T-helper 22 cell (primary cell): ENCODE measurements at places on chromosomes 2 and 18.

GRCh38 chr2:233125455-233126065 lies 65.4 kb downstream of the INPP5D start:
- no peak for DNase-seq

DNA sequence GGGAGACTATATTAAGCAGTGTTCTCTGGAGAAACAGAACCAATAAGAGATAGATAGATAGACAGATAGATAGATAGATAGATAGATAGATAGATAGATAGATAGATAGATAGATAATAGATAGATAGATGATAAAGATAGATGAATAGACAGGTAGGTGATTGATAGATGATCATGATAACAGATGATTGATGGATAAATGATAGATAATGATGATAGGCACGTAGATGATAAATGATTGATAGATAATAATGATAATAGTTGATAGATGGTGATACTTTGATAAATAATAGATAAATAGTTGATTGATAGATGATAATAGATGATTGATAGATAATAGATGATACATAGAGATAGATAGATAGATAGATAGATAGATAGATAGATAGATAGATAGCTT lies 48.5 kb downstream of the BOD1L2 start:
- no peak for DNase-seq

DNA sequence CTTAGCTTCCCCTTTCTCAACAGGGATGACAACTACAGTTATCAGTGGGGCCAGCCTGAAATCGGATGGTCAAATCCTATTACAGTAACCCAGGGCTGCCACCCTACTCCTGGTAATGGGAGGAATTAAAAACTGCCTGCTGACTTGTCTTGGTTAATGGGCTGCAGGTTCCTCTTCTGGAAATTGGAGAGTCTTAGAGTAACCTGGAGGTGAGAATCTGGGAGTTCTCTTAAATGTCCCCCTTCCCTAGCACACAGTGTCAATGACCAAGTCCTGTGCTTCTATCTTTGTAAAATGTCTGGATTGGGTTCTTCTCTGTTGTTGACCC lies 113.1 kb downstream of the DDX1 start:
- no peak for DNase-seq

DNA sequence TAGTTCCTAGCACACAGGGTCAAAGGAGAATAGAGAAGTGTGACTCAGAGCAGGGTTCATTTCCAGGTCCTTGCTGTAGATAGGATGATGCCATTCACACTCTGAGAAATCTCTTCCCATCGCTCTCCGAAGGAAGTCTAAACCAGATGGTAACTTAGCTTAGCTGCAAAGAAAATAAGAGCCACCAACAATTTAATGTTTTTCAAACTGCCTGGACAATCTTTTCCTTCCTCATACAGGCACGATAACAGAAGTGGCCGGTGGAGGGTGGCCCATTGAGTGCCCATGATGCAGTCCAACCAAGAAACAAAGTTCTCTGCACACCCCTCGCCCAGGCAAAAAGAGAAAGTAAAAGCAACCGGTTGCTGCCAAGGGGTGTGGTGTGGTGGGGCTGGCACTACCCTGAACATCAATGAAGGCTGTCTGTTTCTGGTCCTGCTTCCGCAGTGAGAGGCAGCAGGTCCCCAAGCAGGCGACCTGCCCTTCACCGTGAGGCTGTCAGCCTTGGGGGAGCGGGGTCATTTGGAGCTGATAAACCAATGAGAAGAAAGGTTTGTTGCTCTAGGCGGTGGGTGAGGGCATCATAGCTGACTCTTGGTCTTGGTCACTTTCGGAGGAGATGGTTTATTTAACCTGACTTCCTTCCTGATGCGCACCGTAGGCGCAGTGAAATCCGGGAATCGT lies 105.6 kb upstream of the CD302 start:
- peak; percentile 54 for DNase-seq

DNA sequence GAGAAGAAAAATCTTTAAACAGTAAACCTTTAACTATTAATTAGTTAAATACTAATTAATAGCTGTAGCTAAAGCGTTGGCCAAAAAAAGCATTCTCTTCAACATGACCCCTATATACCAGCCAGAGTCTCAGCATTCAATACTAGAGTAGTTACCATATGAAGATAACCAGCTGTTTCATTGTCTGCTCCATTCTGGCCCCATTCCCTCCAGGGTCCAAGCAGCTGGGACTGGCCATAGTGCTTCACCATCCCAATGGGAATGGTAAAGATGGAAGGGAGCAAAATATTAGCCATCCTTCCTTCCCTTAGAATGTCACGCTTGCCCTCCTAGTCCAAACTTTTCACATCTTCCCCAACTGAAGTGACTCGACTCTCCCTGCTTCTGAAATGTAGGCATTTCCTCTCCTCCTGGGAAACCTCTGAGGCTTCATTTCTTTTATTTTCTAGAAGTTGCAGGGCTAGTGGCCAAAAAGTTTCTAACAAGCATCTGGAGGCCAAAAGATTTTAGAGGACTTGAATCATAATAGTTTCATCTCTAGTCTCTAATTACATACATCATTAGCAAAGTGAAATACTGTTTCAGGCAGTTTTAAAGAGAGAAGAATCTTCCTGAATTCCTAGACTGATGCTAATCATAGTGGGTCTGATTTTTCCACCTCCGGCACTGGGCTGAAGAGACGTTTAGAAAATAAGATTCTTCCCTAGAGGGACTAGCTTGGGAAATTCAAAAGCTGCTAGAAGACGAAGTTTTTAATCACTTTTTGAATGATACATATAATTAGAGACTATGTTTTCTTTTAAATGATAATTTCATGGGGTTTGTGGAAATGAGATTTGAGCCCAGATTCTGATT lies 52.7 kb downstream of the CCDC68 start:
- no peak for DNase-seq

DNA sequence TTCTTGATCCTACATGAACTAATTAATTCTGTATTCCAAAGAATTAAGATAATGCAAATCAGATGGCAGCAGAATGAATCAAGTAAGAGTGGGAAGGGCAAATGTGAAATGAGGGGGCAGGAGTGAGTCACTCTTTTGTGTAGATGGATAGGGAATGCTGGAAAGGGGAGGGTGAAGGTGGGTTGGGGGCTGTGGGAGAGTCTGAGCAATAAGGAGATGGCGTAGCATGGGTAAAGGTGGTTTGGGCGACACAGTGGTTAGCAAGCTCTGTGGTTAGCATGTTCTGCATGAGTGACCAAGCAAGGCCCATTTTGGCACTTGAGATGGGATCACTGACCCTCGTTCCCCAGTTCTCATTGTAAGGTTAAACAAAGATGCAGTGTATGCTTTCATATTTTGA lies 20.4 kb downstream of the GPD2 start:
- DNase-seq, result no peak

DNA sequence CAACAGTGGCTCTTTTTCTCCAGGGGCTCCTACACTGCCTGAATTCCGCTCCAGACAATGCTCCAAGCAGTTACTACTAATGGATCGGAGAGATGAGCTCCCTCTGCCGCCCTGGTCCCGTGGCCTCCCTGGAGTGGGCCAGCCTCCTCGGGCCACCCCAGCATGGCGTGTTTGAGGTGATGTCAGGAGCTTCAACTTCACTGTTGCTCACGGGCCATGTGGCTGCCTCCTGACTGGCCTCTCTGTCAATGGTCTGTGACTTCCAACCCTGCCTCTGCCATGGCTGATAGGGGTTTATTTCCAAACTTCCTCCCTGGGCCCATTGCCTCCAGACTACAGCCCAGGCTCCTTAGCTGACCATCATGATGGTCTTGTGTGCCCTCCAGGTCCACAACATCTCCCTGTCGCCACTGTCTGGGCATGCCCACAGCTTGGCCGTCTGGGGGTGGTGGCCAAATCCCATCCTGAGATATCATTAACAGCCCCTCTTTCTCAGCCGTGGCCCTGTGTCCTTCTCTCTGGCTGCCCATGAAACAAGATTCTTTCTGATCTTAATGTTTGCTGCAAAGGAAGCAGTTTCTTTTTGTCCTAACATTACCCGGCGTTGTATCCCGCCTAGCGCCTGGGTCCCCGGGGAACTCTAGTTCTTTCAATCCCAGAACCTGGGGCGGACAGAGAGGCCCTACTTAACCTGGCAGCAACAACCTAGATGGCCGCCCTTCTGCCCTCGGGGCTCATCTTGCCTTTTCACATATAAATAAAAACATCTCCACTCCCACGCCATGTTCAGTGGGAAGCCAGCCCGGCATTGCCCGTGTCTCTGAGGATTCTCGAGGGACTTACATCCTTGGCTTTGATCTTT lies 38.1 kb downstream of the ATOH8 start:
- no peak for DNase-seq

GRCh38 chr2:54772110-54772509 lies 48.6 kb downstream of the EML6 start:
- DNase-seq, result no peak

- DNase-seq, result no peak
These were observed 1.1 kb upstream of the TTC27 start for GRCh38 chr2:32626639-32627221.

DNA sequence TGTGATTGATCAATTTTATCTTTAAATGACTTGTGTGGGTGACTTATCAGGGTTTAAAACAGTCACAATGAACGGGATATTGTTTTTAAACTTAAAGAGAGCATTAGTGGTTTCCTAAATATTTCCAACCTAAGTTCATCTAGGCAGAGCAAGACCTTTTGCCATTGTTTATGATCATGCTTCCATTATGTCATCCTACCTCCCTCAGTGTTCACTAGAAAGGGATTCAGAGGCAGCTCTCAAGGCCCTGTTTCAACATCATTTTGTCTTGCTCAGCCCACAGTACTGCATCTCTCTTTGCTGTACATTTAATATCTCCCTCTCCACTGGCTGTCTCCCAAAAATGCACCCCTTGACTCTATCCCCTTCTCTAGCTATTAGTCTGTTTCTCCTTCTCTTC lies 21.5 kb upstream of the PELI1 start:
- no peak for DNase-seq

GRCh38 chr2:66389651-66390131 lies 45.2 kb upstream of the MEIS1 start:
- no peak for DNase-seq

DNA sequence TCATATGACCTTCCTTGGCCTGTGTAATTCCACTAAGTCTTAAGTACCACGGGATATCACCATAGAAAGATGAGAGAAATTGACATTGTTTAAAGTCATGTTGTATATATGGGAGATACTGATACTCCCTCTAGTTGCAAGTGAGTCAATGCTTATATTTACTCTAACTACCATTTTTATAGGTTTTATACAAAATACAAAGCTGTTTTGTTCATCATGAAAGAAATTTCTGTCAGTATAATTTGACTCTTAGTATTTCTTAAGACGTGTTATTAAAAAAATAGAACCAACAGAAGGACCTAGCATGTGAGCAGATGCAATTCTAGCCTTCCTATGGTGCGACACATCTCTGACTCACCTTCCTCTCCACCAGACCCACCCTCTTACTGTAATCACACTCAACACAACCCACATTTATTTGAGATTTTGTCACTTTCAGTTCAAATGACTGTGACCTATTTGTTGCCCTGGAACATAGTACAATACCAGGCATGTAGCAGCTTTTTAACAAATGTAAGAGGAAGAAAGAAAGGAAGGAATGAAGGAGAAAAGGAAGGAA lies 453.1 kb downstream of the CMPK2 start:
- DNase-seq, result no peak

DNA sequence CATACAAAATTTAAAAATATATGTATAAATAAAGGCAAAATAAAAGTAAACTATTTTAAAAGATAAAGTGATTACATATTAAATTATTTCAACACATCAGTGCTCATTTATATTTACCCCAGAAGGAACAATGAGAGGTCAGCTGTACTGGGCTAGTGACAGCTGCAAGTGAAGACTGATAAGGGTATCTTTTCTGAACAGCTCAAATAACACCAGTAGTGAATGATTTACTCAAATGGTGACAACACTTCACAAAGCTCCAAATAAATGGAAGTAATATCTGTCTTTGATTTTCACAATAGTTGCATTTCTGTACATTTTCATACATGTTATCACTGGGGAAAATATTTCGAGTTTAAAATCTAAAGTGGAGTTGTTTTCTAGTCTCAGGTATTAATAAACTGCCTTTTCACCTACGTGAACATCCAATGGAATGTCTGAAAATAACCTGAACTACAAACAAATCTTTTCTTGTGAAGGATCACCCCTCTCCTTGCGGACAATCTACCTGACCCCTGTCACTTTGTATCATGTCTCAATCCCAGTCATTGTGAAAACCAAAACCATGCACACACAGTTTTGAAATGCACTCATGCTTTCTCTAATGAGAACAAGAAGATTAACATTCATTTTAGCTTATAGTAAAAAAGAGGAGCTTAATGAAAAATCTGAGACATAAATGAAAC lies 1928.8 kb upstream of the CELF4 start:
- no peak for DNase-seq

DNA sequence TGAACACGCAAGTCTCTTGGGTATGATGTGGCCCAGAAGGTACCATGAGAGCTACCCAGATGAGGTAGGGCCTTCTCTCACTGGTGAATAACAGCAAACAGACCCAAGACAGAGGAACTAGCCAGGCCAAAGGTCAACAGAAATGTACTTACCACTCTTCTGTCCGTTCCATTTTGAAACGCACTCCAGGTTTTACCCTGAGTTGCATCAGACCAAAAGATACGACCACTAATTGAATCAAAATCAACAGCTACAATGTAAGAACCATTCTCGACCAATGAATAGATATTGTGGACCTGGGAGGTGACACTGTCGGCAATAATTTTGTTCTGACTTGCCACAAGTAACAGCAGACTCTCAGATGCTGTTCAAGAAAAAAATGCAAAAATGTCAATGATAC lies 124.4 kb downstream of the LRP2 start:
- DNase-seq, result no peak
